Neural crest cell (in vitro differentiated cells): ENCODE measurements at places on chromosomes 13 and 19.

- DNase-seq = peak; percentile 18
Observed at GRCh38 chr13:33606692-33607091, 211.3 kb upstream of the RFC3 start.

DNA sequence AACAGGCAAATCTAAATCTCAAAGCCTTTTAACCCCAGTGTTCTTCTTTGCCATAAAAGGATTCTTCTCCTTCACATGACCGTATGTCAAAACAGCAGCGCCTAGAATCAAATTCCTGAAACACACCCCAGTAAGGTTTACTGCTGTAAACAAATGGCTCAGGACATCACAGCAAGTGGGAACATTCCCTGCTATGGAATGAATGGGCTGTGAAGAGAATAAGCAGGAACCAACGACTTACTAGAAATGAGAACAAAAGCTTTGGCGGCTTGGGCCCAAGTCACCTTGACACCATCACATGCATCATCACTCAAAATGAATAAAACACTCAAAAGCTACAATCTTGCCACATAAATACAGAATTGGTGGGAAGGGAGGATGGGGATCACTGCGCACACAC lies 80.4 kb upstream of the SPATA13 start:
- DNase-seq = no peak

DNA sequence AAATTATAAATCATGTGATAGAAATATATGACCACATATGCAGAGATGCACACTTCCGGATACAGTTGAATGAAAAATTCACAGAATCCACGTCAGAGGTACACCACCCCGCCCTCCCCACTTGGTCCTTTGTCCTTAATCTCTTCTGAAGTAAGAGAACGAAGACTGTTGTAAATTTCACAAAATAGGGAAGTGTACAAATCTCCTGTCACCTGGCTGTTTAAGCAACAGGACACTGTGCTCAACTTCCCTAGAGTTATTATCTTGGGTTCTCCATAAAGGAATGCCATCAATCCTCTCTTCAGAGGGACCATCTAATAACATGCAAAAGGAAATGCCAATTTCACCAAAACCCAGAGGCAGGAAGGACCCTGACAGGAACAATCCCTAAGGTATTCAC lies 10.5 kb upstream of the CEACAM6 start:
- no peak for DNase-seq

- DNase-seq = no peak
Observed at GRCh38 chr19:18053576-18054219, 33.0 kb downstream of the IL12RB1 start.

DNA sequence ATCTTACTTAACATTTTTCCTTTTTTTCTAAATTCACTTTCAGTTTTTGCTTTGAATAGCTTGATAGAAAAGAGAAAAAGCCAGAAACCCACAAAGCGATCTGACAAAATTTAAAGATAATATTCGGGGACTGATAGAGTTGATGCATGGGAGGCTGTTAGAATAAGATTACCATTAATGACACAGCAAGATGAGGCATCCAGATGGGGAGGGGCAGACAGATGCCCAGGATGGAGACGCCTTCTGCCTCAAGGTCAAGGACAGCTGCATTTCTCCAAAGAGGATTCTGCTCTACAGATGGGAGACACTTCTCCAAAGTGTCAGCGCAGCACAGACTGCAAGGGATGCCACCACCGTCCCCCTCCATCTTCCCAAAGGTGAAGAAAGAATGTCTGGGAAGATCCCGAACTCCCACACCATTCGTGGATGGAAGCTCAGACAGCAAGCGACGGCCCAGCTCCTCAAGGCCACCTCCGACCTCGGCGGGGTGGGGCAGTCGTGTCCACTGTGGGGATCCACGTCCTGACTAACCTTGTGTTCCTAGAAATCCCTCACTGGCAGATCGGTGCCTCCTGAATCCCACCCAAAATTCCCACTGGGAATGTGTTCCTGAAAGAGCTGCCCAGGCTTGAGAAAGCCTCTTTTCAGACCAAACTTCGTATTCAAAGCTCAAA lies 32.9 kb downstream of the NAXD start:
- no peak for DNase-seq

- DNase-seq = no peak
Observed at GRCh38 chr13:38697197-38697596, 10.3 kb downstream of the FREM2 start.

- DNase-seq = no peak
Observed at GRCh38 chr19:35846038-35846668, 6.2 kb downstream of the NPHS1 start.

- DNase-seq = no peak
Observed at GRCh38 chr19:10037367-10037766, 24.1 kb downstream of the RDH8 start.

DNA sequence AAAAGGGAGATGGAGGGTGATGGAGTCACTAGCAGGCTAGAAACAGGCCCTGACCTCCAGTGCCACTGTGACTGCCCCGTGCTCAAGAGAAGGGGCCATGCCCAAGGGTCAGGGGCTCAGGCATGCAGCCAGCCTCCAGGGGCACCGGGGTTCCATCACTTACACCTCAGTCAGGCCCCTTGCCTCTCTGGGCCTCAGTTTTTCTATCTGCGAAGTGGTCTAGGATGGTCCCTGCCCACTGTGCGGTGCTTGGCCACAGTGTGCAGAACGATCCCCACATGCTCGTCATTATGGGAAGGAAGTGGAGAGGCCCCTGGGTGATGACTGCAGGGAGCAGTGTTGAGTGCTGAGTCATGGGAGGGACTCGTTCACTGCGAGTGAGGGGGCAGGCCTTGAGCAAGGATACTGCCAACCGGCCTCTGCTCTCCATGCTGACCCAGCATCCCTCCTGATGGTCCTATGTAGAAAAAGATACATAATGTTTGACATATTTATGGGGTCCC lies 23.1 kb downstream of the TMED1 start:
- no peak for DNase-seq

- peak; percentile 75 for DNase-seq
Observed at GRCh38 chr19:33416307-33417215, 43.1 kb downstream of the CEBPG start.

GRCh38 chr13:33742321-33742720 lies 75.6 kb upstream of the RFC3 start:
- DNase-seq = no peak

- no peak for DNase-seq
Observed at GRCh38 chr13:99339736-99340397, 32.7 kb upstream of the GPR183 start.
